Uterus (tissue), 4 donors: ENCODE measurements at places on chromosomes 5 and 9. TPM values are rescaled to one million over a fixed set of nuclear protein-coding genes. Genes with fewer than 3 reads are reported as not detected.

Gene ARRDC1
- 10.3 TPM for total RNA-seq

Gene ALDH1B1
- 22.1 TPM for total RNA-seq

Gene N4BP3
- 0.59 TPM for total RNA-seq

Gene RPS14
- total RNA-seq, result 12,361 TPM

Gene SHOC1
- 0.28 TPM for total RNA-seq

Gene OR1K1
- not detected for total RNA-seq

Gene GPR151
- not detected for total RNA-seq

Gene HAVCR2
- total RNA-seq, result 2.3 TPM

Gene ADAMTS2
- total RNA-seq, result 4.1 TPM

Gene SLC25A2
- total RNA-seq, result 2.4 TPM

Gene ELP1
- total RNA-seq, result 71.2 TPM

Gene PCDHAC1
- total RNA-seq, result 1.2 TPM

Gene IZUMO3
- not detected for total RNA-seq

Gene PCDHB15
- 14.0 TPM for total RNA-seq

Gene IL3
- total RNA-seq, result not detected

Gene SLC4A9
- not detected for total RNA-seq

Gene CCDC152
- not detected for total RNA-seq

Gene C9orf153
- total RNA-seq, result 0.82 TPM

Gene MORN5
- not detected for total RNA-seq
